ENCODE measurements at places on chromosomes 3 and 15.
A peak's percentile ranks its signal among the peaks of the same experiment; 100 is the strongest.

DNA sequence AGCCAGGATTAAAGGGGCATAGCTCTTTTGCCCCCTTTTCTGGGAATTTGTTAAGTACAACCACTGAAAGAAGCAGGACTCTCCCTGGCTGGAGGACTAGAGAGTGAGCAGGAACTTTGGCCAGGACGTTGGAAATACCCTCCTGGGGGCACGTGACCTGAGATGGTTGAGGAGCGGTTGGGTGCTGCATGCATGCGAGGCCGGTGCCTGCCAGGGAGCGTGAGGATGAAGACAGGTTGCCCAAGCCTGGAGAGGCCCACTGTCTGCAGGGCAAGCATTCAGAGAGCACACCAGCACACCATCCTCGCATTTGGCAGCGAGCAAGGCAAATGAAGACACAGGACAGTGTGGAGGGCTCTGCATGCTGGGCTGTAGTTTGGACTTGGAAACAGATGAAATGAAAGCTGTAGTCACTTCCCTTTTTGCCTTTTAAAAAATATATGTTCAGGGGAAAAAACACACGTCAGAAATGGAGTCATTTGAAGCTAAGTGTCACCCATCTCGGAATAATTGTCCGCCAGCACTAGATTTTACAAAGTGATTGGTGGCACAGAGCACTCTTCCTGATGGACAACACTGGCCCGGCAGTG lies 217.6 kb downstream of the SLCO3A1 start:
- DNase-seq: no peak

DNA sequence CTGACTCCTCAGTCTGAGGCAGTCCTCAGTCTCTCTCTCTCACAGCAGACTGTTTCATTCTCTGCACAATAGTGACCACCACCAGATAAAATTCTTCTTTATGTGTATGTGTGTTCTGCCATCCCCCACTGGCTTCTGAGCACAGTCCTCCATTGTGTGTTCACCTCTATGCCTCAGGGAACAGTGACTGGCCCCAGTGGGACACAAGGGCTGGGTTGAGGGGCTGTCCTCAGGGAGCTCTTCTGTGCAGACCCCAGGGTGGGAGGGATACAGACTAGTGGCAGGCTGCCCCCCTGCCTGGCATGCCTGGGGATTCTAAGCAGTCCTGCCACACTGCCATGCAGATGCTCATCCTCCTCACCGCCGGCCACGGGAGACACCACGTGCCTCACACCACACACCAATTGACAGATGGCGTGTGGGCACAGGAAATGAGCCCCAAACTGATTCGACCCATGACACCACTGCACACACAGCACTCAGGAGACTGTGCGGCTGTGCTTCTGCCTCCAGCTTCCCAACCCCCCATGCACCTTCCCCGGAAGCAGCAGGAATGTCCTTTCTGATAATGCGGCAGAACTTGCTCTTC lies 237.6 kb upstream of the CHRNA7 start:
- no peak for DNase-seq

GRCh38 chr3:76646921-76647562 lies 392.9 kb upstream of the ROBO2 start:
- no peak for DNase-seq

- no peak for DNase-seq
These were observed 42.9 kb upstream of the MITF start for GRCh38 chr3:69696367-69696766.

GRCh38 chr3:31980530-31981205 lies 394 bp downstream of the OSBPL10 start:
- DNase-seq: peak; percentile 64

GRCh38 chr15:40633178-40633577 lies 39.1 kb downstream of the KNL1 start:
- no peak for DNase-seq

DNA sequence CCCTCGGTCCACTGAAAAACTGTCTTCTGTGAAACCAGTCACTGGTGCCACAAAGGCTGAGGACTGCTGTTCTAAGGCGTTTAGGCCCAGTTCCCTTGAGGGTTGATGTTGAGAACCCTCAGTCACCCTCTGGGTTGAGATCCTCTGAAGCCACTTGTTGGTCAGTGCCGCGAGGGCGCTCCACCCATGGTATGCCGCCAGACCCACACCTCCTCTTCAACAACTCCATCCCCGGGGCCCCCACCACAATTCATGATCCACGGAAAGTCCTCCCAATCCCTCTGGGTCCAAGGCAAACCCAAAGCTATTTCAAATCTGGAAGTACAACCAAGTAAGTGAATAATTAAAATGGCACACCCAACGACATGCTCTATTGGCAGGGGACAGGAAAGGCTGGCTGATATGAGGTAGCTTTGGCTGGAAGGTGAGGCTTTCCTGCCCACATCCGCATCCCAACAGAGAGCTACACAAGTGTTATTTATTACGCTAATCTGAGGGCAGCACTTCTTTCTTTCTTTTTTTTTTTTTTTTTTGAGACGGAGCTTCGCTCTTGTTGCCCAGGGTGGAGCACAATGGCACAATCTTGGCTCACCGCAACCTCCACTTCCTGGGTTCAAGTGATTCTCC lies 58.1 kb downstream of the XXYLT1 start:
- DNase-seq: no peak

DNA sequence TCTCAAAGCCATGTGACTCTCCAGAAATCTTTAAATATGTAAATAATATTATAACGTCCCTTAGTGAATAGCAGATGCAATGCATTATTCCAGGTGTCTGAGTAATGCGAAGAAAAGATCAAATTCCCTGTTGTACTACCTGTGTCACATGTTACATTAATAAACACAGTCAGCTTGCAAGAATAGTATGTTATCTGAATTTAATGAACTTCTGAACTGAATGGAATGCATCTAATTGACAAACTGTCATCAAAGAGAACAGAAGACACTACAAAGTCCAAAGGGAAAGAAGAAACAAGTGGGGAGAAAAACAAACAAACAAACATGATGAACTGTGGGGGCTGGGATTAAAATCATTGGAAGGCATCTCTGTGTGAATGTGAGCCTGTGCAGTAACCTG lies 508.8 kb downstream of the LPP start:
- DNase-seq: no peak

- no peak for DNase-seq
These were observed 34.5 kb downstream of the PTPRG start for GRCh38 chr3:61595826-61596225.

DNA sequence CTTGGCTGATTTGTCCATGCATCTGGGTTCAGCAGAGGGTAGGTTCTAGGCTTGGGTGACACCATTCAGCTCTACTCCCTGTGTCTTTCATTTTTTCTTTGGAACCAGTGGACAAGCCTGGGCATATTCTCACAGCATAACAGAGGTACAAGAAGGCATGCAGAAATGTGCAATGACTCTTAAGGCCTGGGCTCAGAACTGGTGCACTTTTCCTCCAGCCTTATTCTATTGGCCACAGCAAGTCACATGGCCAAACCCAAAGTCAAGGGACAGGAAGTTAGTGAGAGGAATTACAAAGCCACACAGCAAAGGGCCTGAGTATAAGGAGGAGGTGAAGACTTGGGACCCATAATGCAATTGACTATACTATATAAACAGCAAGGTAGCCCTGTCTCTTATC lies 200.9 kb upstream of the CTDSPL start:
- no peak for DNase-seq

DNA sequence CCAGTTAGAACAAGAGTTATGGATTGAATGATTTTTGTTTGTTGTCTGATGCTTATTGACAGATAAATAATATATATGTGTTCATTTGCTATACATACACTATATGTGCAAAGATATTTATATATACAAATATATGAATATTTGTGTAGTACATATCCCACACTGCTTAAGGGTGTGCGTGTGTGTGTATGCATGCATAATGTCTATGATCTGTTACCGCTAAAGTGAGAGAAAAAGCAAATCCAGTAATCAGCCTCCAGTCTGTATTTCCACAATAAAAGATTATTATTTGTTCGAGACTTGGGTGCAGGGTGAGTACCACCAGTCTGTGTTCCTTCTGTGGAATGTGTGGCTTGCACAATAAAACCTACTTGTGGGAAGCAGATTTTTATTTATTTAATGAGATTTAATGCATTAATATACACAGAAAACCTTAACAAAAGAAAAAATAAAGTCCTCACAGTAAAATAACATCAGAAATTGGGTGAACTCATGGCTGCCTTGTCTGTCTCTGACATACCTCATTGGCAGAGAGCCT lies 366.0 kb upstream of the TBL1XR1 start:
- DNase-seq: no peak

DNA sequence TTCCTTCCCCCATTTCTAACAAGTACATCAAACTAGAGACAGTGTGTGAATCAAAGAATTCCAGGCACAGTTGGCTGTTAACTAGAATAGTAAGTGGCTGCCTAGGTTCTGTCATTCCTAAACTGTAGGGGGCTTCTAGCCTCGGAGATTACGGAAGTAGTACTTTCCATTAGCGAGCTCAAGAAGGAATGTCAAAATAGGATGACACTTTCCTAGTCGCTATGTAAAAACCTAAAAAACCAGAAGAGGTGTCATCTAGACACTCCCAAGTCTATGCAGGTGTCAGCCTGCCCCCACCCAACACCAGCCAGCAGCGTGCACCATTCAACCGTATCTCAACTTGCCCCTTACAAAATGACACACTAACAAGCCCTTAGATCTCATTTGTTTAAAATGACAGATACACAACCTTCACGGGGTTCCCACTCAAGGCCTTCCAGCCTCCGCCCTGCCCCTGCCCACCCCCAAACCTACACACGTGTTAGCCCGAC lies 874 bp downstream of the INO80 start:
- DNase-seq: no peak

- no peak for DNase-seq
These were observed 8.9 kb upstream of the PLOD2 start for GRCh38 chr3:146169891-146170290.

- no peak for DNase-seq
These were observed 231.7 kb upstream of the SATB1 start for GRCh38 chr3:18656866-18657265.

GRCh38 chr3:42730706-42731420 lies 28.3 kb upstream of the HHATL start:
- DNase-seq: no peak

GRCh38 chr15:69895202-69895601 lies 202.5 kb downstream of the TLE3 start:
- DNase-seq: no peak
